ENCODE measurements at places on chromosomes 5 and 9.

- DNase-seq: no peak
Observed at GRCh38 chr5:98205691-98206461, 567.6 kb upstream of the RGMB start.

DNA sequence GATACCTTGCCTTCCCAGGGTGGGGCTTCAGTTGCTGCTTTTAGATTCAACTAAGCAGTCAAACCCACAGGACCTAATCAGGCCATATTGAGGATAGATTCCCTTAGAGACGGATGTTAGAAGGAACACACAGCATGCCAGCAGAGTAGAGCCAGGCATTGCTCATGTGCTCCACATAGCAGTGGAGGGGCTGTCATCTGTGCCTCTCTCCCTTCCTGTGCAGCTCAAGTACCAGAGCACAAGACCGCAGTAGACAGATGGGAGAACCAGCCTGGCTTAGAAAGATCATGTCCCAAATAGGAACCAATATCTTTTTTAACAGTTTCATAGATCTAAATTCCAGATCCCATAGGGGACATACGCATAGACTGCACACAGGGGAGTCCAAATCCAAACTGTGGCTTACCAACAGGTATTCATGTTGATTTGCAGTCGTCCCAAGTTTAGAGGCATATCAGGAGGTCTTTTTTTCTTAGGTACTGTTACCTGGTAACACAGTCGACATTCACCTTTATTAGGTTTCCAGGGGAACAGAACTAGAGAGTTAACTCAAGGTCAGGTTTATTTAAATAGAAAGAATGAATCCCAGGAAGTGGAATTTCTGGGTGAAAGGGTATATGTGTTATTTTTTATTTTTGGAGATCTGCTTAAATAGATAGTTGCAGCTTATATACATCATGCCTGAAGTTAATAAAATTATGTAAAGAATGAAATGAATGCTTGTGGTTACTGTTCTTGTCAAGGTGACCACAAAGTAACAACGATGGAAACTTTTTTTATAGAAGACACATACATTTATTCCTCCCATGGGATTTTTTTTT, 43.5 kb upstream of the PCAT7 start:
- DNase-seq: no peak

- DNase-seq: no peak
Observed at GRCh38 chr5:79436821-79437220, 77.1 kb downstream of the HOMER1 start.

GRCh38 chr9:121259935-121260334, 8.0 kb upstream of the GSN start:
- no peak for DNase-seq

- no peak for DNase-seq
Observed at GRCh38 chr9:37719526-37719925, 34.1 kb upstream of the TRMT10B start.

DNA sequence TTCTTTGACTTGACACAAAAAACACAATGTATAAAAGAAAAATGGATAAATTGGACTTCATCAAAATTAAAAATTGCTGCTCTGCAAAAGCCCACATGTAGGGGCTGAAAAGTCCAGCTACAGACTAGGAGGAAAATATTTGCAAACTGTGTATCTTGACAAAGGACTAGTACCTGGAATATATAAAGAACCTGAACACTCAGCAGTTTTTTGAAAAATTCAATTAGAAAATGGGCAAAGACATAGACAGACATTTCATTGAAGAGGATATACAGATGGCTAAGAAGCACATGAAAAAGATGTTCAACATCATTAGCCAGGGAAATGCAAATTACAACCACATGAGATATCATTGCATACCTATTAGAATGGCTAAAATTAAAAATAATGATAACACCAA, 18.5 kb upstream of the TAL2 start:
- DNase-seq: no peak

DNA sequence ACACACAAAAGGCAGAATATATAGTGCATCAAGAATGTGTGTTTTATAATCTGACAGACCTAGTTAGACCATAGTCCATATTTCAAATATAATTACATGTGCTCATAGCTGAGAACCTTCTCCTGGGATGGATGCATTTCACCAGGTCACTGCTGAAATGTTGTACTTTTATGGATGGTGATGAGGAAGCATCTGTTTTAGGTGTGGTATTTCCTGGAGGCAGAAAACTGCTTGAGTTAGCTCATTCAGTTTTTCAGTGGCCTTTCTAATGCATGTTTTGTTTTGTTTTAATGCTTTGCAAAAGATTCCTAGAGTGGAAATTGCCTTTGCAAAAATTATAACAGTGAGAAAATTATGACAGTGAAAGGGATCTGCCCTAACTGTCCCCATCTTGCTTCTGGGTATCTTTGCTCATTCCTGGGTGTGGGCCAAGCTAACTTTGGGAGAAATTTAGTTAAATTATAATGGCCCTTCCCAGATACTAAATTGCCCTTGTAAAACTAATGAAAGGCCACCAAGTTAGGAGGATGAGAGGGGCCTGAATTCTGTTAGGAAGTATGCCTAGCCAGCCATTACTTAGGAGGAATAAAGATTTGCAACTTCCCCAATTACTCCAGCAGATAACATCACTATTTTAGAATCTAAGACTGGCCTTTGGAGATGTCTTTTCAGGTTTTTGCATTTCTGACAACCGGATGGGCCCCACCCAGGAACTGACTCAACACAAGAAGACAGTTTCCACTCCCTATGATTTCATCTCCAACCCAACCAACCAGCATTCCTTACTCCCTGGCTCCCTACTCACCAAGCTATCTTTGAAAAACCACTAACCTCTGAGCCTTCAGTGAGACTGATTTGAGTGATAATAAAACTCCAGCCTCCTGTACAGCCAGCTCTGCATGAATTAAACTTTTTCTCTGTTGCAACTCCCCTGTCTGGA, 7.0 kb upstream of the IL12B start:
- no peak for DNase-seq

All from CD8-positive, alpha-beta T cell (primary cell).